GM10248 (cell line): ENCODE measurements at places on chromosomes 5 and 9.

- no peak for DNase-seq
These were observed 2.7 kb upstream of the TMEM267 start for GRCh38 chr5:43486353-43486752.

DNA sequence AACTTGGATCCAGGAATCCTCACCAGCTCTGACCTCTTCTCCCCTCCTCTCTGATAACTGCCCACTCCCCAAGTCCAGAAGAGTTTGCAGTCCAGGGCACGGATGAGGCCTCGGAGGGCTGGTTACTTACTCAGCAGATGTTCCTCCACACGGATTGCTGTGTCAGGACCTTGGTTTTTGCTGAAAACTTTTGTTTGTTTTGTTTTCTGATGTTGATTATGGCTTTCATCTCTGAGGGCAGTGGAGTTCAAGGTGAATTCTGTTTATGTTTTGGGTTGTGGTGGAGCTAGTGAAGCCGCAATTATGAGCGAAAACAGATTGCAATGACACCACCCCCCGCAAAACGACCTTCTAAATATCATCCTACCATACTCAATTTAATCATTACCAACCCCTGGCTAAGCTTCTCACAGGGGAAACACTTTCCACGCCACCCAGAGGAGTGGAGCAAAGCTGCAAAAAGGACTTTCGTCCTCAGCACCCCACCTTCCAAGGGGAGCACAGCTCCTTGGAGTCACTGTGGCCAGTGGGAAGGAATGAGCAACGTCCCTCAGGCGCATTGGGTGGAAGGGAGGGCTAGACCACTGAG, 92.7 kb upstream of the SAP30L start:
- DNase-seq = no peak

DNA sequence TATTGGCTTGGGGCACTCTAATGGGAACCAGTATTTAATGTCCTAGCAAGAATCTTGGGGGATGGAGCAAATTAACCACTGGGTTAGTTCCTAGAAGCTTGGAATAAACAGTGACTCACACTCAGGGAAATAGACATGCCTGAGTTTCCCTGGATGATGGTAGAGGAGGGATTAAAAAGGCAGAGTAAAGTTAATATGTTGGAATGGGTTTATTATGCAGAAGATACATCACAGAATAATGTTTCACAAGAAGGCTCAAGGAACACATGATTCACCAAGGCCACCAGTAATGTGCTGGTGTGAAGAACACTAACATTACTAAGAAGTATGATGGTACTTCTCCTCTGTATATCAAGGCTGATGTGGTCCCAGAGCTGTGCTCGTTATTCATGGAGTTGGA, 752.9 kb upstream of the SEMA6A start:
- DNase-seq = no peak

DNA sequence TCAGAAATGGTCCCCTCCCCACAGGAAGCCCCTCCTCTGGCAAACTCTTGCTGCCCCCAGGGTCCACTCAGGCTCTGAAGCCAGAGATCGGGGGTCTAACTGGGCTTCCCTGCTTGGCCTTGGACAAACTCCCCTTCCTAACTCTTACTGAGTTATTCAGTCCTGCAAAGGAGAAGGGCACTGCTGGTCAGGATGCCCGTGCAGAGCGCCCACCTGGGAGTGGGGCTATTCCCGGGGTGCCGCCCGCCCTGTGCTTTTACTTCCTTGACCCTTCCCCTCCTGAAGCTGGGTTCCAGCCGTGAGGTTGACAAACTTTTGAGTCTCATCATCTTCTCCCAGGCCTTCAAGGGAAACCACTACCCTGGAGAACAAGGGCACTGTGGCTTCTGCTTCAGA, 4.9 kb downstream of the TBC1D9B start:
- no peak for DNase-seq

DNA sequence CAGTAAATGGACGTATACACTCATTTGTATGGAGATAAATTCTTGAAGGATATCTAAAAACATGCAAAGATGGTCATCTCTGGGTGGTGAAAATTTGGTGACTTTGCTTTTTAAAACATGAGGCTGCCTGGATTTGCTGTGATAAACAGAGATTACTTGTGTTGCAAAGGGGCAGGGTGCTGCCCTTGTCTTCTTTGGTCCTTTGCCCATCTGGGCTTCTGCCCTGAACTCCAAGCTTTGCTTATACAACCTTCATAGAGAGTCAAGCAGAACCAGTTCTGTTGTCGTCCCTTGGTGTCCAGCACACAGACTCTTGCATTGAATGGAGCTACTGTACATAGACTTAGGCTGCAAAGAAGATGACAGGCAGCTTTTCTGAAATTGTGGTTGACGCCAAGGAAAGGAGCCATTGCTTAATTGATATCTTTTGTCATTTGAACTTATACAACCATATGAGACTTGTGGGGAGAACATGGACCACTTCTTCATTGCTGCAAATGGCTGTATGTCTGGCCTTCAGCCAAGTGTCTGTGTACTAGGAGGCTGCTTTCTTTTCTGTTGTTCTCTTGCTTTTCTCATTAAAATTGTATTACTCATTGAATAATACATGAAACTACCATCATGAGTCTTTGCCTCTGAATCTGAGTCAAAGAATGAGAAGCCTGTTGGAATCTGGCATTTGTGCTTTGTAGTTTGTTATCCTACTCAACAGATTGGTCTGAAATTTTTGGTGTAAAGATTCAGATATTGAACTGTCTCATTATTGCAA, 152.5 kb downstream of the DMRT2 start:
- DNase-seq = no peak
